Posterior vena cava (tissue), 2 donors: ENCODE measurements at places on chromosomes 1 and 21.

DNA sequence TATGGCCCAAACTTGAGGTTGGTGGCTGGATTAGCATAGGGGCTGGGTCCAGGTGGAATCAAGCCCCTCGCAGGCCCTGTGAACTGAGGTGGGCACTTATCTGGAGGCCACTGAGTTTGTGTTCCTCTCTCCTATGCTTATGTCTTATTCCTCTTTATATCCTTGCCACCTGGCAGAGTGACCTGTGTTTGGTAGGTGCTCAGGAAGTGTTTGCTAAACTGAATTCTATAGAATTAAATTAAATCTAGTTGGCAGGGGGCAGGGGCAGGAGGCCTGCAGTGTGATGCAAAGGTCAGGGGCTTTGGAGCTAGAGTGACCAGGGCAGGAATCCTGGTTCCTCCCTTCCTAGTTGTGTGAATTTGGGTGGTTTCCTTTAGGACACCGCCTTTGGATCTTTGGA, 1.1 kb upstream of the TMEM9 start:
- DNase-seq = no peak

DNA sequence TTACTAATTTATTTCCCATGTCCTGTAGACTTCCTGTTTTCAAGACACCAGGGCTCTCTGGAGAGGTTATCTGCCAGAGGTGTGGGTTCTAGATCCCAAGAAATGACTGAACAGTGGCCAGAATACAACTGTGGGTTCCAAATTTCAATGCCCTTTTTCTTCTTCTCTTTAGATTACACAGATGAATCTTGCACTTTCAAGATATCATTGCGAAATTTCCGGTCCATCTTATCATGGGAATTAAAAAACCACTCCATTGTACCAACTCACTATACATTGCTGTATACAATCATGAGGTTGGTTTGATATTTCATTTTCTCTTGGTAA, 15.0 kb downstream of the IFNAR2 start:
- no peak for DNase-seq

GRCh38 chr1:231966983-231967382, 340.4 kb downstream of the DISC1 start:
- no peak for DNase-seq

- no peak for DNase-seq
Observed at GRCh38 chr1:41366455-41367287, 5.4 kb downstream of the FOXO6 start.

DNA sequence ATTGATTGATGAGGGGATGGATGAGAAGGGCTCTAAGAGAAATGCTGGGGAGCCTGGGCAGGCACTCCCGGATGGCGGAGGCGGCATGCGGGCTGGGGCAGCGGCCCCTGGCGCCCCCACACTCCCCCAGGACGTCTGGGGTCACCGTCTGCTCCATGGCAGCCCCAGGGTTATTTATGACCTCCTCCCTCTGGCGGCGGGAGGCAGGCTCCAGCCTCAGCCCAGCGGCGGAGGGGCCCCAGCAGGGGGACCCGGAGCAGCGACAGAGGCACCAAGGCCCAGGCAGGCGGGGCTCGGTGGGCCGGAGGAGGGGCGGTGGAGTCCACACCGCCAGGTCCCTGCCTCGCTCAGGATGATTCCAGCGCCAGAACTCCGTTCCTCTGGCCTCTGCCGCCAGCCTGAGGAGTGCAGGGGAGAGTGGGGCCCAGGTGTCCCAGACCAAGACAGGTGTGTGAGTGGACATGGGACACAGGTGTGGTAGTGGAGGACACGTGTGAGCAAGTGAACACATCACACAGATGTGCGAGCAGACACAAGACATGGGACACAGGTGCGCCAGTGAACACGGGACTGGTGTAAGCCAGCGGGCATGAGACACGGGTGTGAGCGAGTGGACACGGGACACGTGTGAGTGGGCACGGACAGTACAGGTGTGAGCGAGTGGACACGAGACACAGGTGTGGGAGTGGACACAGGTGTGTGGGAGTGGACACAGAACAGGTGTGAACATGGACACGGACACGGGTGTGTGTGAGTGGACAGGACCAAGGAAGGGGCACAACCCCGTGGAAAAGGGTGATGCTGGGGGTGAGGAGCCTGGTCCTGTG, 2.5 kb upstream of the SAMD11 start:
- DNase-seq = no peak
